Neuronal stem cell (in vitro differentiated cells): ENCODE measurements at places on chromosomes 1 and 21.

GRCh38 chr1:220222939-220223338 is 49.3 kb downstream of the RAB3GAP2 start:
- no peak overlapping the region for H3K4me3 ChIP-seq
- H3K4me1 ChIP-seq: peaks cover 2% of the 10 kb centered on the region
- no peak overlapping the region for H3K27ac ChIP-seq
- DNase-seq: no peak

DNA sequence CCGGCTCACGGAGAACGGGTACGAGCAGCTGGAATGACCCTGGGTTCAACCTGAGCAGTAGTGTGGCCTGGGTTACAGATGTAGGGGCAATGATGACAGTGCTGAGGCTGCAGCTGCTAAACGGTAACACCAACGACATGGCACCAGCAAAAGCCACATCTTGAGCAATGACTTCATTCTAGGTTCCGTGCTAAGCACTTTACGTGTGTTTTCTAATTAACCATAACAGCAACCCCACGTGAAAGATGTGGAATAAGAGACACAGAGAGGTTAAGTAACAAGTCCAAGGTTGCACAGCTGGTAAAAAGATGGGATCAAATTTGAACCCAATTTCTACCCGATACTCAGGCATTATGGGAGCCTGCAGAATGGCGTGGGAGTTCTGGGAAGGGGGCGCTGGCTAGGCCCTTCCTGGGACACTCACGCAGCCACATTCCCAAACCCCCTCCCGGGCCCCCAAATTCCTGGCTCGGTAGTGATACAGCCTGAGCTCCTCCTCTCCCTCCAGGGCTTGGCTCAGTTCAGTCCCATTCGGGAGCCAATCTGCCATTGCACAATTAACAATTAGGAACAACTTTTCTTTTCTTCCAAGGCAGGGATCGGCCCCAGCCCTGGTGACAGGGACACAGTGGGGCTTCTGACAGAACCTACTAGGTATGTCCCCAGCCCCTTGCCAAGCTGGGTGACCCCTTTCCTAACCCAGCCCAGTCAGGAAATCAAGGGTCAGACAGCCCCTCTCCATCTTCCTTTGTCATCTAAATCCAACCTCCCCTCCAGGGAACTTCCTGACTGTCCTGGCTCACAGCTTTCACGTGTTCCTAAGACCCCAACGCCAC is 23.8 kb upstream of the ECE1 start:
- H3K4me3 ChIP-seq: no peak overlapping the region
- no peaks in the 10 kb centered on the region for H3K36me3 ChIP-seq
- no peaks in the 10 kb centered on the region for H3K27me3 ChIP-seq
- no peak for DNase-seq

GRCh38 chr1:48092401-48092800 is 95.2 kb upstream of the TRABD2B start:
- H3K4me1 ChIP-seq: no peaks in the 10 kb centered on the region
- no peak overlapping the region for H3K27ac ChIP-seq
- no peaks in the 10 kb centered on the region for H3K36me3 ChIP-seq
- H3K4me3 ChIP-seq: no peak overlapping the region
- H3K27me3 ChIP-seq: no peaks in the 10 kb centered on the region

GRCh38 chr1:33086384-33086850 is 5.5 kb downstream of the AZIN2 start:
- peaks cover 27% of the 10 kb centered on the region for H3K27me3 ChIP-seq
- no peak overlapping the region for H3K27ac ChIP-seq
- no peaks in the 10 kb centered on the region for H3K36me3 ChIP-seq

- H3K36me3 ChIP-seq: no peaks in the 10 kb centered on the region
- no peak overlapping the region for H3K27ac ChIP-seq
- H3K4me1 ChIP-seq: peaks cover 17% of the 10 kb centered on the region
- H3K4me3 ChIP-seq: no peak overlapping the region
Observed at GRCh38 chr1:109909561-109909960, 1.1 kb upstream of the CSF1 start.

GRCh38 chr1:219317762-219318353 is 144.2 kb downstream of the LYPLAL1 start:
- no peaks in the 10 kb centered on the region for H3K36me3 ChIP-seq
- H3K27ac ChIP-seq: no peak overlapping the region
- H3K27me3 ChIP-seq: no peaks in the 10 kb centered on the region

DNA sequence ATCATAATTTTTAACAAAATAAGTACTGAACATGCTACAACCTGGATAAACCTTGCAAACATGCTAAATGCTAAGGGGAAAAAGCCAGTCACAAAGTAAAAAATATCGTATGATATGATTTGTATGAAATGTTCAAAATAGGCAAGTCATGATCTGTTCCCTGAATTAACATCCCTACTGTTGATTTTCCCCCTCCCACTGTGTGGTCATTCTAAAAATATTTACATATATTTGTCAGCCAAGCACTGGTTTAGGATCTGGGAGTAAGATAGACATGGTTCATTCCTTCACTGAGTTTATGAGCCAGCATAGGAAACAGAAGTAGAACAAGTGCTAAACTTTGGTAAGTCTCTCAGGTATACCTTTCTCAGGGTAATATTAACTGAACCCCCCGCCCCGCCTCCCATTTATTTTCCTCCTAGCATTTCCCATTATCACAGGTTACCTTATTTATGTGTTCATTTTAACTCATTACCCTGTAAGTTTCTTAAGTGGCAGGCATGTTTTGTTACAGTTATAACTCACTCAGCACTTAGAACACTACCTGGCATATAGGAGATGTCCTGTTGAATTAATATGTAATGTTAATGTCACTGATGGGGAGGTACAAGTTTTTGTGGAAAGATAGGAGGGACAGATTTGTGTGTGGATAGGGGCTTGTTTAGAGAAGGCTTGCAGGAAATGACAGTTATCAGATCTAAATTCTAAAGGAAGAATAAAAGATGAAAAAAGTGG is 12.3 kb downstream of the UQCRH start:
- peaks cover 20% of the 10 kb centered on the region for H3K36me3 ChIP-seq
- no peak overlapping the region for H3K4me3 ChIP-seq
- no peaks in the 10 kb centered on the region for H3K4me1 ChIP-seq
- no peaks in the 10 kb centered on the region for H3K27me3 ChIP-seq

DNA sequence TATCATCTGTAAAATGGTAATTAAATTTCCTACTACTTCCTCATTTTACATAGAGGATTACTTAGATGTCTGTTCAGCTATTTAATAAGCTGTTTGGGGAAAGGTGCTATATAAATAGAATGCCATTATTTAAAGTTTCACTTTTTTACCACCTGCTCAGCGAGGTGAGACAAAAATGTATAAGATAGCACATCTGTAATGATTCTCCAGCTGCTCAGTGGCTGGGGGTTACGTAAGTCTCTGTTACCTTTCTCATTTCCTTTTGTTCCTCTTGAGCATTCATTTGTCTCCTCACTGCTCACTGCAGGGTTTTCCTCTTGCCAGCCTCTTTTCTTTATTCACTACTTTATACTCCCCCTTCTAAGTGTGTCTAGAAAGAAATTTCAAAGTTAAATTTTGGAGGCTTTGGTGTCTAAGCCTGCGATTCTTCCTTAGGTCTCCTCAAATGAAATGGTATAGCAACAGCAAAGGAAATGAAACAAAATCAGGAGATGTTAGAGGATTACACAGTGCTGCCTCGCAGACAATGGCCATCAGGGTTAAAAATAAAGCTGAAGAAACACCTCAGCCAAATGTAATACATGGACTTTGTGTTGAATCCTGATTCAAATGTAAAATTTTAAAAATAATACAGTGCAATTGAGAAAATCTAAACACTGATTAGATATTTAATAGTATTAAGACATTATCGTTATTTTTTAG is 6.8 kb downstream of the RGS8 start:
- no peak overlapping the region for H3K27ac ChIP-seq
- peaks cover 18% of the 10 kb centered on the region for H3K4me1 ChIP-seq
- DNase-seq: no peak

- peak overlapping the region; percentile 22 for H3K4me3 ChIP-seq
- H3K27ac ChIP-seq: no peak overlapping the region
- no peak for DNase-seq
- H3K27me3 ChIP-seq: no peaks in the 10 kb centered on the region
- peaks cover 2% of the 10 kb centered on the region for H3K4me1 ChIP-seq
Observed at GRCh38 chr1:205595435-205595834, 36.4 kb downstream of the ELK4 start.

- no peak for DNase-seq
- H3K4me1 ChIP-seq: no peaks in the 10 kb centered on the region
- H3K27me3 ChIP-seq: peaks cover 70% of the 10 kb centered on the region
- H3K36me3 ChIP-seq: no peaks in the 10 kb centered on the region
- no peak overlapping the region for H3K27ac ChIP-seq
Observed at GRCh38 chr1:228003461-228004330, 3.1 kb upstream of the WNT3A start.
